H9 (cell line): ENCODE measurements at places on chromosomes 1 and 21. TPM values are rescaled to one million over a fixed set of nuclear protein-coding genes. Genes with fewer than 3 reads are reported as not detected.

AQP10 gene
- total RNA-seq: not detected in 2 replicates

RHEX gene
- not detected in 2 replicates for total RNA-seq

LYPD8 gene
- total RNA-seq: not detected in 2 replicates

COG2 gene
- total RNA-seq: 35.7 and 42.2 TPM in 2 replicates

GBP4 gene
- total RNA-seq: not detected in 2 replicates

RASSF5 gene
- total RNA-seq: 0.50 and 0.81 TPM in 2 replicates

KRTAP19-2 gene
- total RNA-seq: not detected in 2 replicates

TMEM200B gene
- total RNA-seq: 12.6 and 12.9 TPM in 2 replicates

DNA sequence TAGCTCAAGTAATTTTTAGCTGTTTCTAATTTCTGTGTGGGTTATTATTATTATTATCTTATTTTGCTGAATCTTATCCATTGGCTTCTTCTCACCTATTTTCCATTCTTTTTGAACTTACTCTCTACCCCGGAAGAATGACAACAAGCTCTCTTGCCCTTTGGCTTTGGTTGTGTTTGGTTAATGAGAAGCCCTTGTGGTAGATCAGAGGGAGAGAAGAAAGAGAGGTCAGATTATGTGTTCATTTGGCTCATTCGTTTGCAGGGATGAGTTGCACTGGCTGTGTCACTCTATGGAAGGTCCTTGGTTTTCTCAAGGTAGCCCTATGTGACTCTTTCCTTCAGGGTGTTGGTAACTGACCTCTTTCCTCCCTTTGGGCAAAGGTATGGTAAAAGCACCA, 391.9 kb downstream of the LMO4 start:
- H3K4me3 ChIP-seq: no peak overlapping the region
- H3K36me3 ChIP-seq: no peaks in the 10 kb centered on the region
- no peaks in the 10 kb centered on the region for H3K27me3 ChIP-seq
- no peak overlapping the region for H3K27ac ChIP-seq
- no peaks in the 10 kb centered on the region; the same call in 1 of the 2 replicates for H3K4me1 ChIP-seq

GRCh38 chr1:169144941-169145626, 38.6 kb downstream of the ATP1B1 start:
- H3K4me3 ChIP-seq: no peak overlapping the region
- no peak for DNase-seq
- H3K4me1 ChIP-seq: no peaks in the 10 kb centered on the region

DNA sequence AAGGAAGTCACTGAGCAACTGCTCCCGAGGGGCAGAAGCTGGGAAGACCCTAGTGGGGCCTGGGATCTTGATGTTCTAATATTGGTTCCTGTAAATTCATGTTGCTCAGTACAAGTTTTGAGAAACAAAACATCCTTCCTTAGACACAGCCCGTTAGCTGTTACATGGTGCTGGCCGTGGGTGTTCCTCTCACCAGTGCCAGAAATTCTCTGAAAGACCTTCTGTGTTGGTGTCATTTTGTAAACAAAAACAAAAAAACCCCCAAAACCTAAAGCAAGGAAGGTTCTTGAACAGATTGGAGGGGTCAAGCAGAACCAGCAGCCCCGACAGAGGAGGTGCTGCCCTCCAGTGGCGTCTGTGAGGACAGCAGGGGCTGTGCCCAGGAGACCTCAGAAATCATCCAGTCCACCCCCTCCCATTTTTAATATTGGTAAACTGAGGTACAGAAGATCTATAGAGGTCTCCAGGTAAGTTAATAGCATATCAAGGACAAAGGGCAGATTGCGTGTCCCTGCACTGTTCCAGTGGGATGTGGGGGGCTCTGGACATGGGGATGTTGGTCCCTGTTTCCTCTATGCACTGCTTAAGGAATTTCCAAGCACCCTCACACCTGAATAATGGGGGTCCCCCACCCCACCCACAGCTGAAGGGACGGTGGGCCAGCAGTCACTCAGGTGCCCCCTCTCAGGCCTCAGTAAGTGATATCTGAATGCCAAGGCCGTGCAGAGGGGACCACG, 38.2 kb downstream of the SLC2A7 start:
- H3K36me3 ChIP-seq: peaks cover 3% of the 10 kb centered on the region; the same call in 2 of the 3 replicates
- no peaks in the 10 kb centered on the region for H3K4me1 ChIP-seq
- peak; percentile 68 for DNase-seq
- H3K4me3 ChIP-seq: no peak overlapping the region
- H3K27me3 ChIP-seq: no peaks in the 10 kb centered on the region

DNA sequence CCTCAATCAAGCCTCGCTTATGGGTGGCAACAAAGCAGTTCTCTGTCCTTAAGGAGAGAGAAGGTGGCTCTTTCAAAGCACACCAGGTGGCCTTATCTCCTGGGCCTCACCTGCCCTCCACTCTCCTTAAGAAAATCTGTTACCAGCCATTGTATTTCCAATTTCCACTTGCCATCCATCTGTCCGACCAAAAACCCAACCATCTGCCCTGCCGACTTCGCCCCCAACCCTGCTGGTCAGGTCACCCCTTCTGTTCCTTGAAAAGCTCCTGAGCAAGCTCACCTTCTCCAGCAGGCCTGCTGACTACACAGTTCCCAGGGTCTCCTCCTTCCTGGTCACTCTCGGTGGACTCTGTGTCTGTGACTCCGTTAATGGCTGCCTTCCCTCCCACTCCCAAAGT, 619 bp upstream of the IGFN1 start:
- H3K27me3 ChIP-seq: no peaks in the 10 kb centered on the region
- H3K4me1 ChIP-seq: no peaks in the 10 kb centered on the region
- H3K27ac ChIP-seq: no peak overlapping the region

DNA sequence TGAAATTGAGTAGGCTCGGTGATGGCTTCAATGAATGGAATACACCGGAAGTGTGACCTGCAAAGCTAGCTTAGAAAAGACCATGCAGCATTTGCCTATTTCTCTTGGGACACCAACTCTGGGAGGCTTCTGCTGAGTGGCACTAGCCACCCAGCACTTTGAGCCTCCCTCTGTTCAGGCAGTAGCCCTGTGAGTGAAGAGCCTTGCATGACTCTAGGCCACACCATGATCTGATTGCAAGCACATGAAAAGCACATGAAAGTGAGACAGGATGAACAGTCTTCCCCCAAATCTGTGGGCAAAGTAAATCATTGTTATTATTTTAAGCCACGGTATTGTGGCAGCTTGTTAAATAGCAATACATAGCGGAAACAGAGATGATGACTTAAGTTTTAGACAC, 2.8 kb downstream of the CD48 start:
- no peak overlapping the region for H3K27ac ChIP-seq
- H3K4me1 ChIP-seq: no peaks in the 10 kb centered on the region
- DNase-seq: no peak
- H3K27me3 ChIP-seq: no peaks in the 10 kb centered on the region
- H3K36me3 ChIP-seq: no peaks in the 10 kb centered on the region

DNA sequence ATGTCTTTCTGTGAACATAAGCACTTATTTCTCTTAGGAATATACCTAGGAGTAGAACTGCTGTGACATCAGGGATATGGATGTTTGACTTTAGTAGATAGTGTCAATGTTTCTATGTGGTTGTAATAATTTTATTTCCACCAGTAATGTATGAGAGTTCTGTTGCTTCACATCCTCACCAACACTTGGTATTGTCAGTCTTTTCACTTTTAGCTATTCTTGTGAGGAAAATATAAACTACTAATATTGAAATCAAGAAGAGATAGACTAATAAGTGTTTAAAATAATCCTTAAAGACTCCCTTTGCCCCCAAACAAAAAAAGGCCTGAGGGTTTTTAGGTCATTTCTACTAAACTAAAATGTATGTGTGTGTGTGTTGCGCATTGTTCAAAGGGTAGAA, 2.7 kb upstream of the DMAP1 start:
- peaks cover 4% of the 10 kb centered on the region; the same call in 1 of the 3 replicates for H3K36me3 ChIP-seq
- DNase-seq: no peak
- no peak overlapping the region for H3K4me3 ChIP-seq

GRCh38 chr1:20837554-20838192, 50.6 kb upstream of the HP1BP3 start:
- H3K36me3 ChIP-seq: peaks cover 47% of the 10 kb centered on the region
- no peak for DNase-seq
- H3K4me1 ChIP-seq: no peaks in the 10 kb centered on the region
- H3K27me3 ChIP-seq: no peaks in the 10 kb centered on the region
- H3K27ac ChIP-seq: no peak overlapping the region
- no peak overlapping the region for H3K4me3 ChIP-seq

- no peaks in the 10 kb centered on the region for H3K4me1 ChIP-seq
- no peak for DNase-seq
- H3K4me3 ChIP-seq: no peak overlapping the region
- H3K27me3 ChIP-seq: no peaks in the 10 kb centered on the region
- H3K36me3 ChIP-seq: no peaks in the 10 kb centered on the region
These were observed 47.1 kb upstream of the ARHGAP29 start for GRCh38 chr1:94284476-94284875.

DNA sequence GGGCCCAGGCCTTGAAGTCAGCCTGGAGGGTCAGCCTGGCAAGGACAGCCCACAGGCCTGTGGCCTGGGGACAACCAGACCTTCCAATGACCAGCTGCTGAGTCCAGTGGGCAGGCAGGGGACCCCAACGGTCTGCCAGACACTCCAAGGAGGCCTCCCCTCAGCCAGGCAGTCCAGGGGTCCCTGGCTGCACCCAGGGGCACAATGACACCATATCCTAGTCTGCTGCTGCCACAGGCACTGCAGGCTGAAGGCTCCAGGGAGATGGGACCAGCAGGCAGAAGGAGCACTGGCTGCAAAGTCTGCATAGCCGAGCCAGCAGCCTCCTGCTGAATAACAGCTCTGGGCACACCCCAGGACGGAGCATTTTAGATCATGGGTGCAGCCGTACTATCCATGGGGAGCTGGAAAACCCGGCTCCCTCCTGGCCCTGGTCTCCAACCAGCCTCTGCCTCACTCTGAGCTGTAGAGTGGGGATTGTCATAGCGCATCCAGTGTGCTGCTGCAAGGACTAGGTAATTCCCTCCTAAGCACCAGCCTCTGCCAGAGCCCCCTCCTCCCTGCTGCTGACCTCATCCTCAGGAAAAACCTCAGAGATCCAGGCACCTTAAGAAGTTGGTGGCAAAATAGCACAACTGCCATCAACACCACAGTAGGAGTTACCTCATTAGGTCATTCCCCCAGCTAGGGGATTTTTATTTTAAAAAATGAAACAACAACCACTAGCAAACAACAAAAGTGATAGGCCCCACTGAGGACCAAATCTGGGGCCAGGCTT, 4.8 kb upstream of the LAPTM5 start:
- H3K27me3 ChIP-seq: no peaks in the 10 kb centered on the region
- no peak overlapping the region for H3K4me3 ChIP-seq
- H3K4me1 ChIP-seq: no peaks in the 10 kb centered on the region

DNA sequence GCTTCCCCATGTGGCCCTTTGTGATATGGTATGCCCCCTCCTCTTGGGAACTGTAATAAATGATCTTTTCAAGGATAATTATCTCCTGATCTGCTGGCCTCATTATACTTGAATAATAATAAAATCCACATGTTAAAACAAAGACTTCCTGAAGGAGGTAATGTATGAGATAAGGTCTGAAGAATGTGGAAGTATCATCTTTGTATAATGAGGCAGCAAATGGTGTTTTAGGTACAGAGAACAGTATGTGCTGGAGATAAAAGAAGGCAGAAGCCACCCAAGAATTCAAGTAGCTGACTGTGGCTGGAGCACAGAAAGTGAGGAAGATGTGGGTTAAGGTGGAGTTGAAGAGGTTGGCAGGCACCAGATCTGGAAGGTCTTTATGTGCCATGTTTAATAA, 12.8 kb upstream of the COG2 start:
- H3K36me3 ChIP-seq: no peaks in the 10 kb centered on the region
- DNase-seq: no peak
- 0 out of 2 replicates have a peak, but pooled peaks cover 2% of the 10 kb centered on the region for H3K4me1 ChIP-seq
- no peak overlapping the region for H3K27ac ChIP-seq
- H3K4me3 ChIP-seq: no peak overlapping the region

- no peak overlapping the region for H3K27ac ChIP-seq
- peaks cover 20% of the 10 kb centered on the region for H3K36me3 ChIP-seq
- H3K4me3 ChIP-seq: no peak overlapping the region
- DNase-seq: no peak
- no peaks in the 10 kb centered on the region for H3K27me3 ChIP-seq
These were observed 14.0 kb downstream of the SLC37A1 start for GRCh38 chr21:42527489-42528158.

- DNase-seq: no peak
- no peak overlapping the region for H3K4me3 ChIP-seq
- H3K27me3 ChIP-seq: no peaks in the 10 kb centered on the region
- H3K36me3 ChIP-seq: no peaks in the 10 kb centered on the region
- H3K27ac ChIP-seq: no peak overlapping the region
These were observed 60.2 kb downstream of the CHRM3 start for GRCh38 chr1:239446611-239447010.

GRCh38 chr1:48418742-48419141, 53.3 kb downstream of the SPATA6 start:
- H3K4me3 ChIP-seq: no peak overlapping the region
- no peaks in the 10 kb centered on the region for H3K36me3 ChIP-seq
- no peaks in the 10 kb centered on the region for H3K27me3 ChIP-seq
- DNase-seq: no peak
- H3K4me1 ChIP-seq: no peaks in the 10 kb centered on the region
